Activated CD8-positive, alpha-beta T cell treated with anti-CD3 and anti-CD28 coated beads for 36 hours (primary cell): ENCODE measurements at places on chromosomes 3 and 15. TPM values are rescaled to one million over a fixed set of nuclear protein-coding genes. Genes with fewer than 3 reads are reported as not detected.

CLRN1 gene
- total RNA-seq, result not detected

BMF gene
- total RNA-seq, result 4.2 TPM

SNAPC5 gene
- 31.4 TPM for total RNA-seq

ZIC1 gene
- total RNA-seq, result not detected

EFHB gene
- 0.77 TPM for total RNA-seq

ALG3 gene
- total RNA-seq, result 44.5 TPM

RARRES1 gene
- total RNA-seq, result not detected

ZMYND10 gene
- 1.5 TPM for total RNA-seq

C2CD4A gene
- total RNA-seq, result 0.67 TPM

GNAT1 gene
- 0.23 TPM for total RNA-seq

PLA2G4B gene
- 4.8 TPM for total RNA-seq

SLC12A1 gene
- total RNA-seq, result not detected

DNA sequence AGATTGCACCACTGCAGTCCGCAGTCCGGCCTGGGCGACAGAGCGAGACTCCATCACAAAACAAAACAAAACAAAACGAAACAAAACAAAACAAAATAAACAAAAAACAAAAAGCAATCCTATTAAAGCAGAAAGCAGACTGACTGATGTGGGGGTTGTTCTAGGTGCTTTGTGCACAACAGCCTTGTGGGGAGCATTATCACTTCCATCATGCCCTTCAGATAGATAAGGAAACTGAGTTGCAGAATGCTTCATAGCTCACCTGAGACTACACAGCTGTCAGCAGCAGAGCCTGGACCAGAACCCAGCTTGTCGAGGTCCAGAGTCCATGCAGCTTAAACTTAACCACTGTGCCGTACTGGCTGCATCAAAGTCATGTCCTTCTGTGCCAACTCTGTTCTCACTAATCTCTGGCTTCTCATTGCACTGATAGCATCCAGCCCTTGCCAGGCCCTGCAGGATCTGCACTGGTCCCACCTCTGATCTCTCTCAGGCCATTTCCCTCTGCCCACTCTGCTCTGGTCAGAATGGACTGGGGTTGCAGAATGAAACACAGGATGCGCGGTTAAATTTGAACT, 47.6 kb upstream of the MRPS22 start:
- H3K4me3 ChIP-seq, result no peak overlapping the region
- DNase-seq, result no peak
- no peaks in the 10 kb centered on the region for H3K4me1 ChIP-seq
- H3K27ac ChIP-seq, result no peak overlapping the region

- H3K4me3 ChIP-seq, result no peak overlapping the region
- peaks cover 13% of the 10 kb centered on the region for H3K36me3 ChIP-seq
- no peaks in the 10 kb centered on the region for H3K27me3 ChIP-seq
- H3K4me1 ChIP-seq, result peaks cover 18% of the 10 kb centered on the region
- no peak overlapping the region for H3K27ac ChIP-seq
Measured at GRCh38 chr15:76815421-76815820, 89.7 kb downstream of the SCAPER start.

DNA sequence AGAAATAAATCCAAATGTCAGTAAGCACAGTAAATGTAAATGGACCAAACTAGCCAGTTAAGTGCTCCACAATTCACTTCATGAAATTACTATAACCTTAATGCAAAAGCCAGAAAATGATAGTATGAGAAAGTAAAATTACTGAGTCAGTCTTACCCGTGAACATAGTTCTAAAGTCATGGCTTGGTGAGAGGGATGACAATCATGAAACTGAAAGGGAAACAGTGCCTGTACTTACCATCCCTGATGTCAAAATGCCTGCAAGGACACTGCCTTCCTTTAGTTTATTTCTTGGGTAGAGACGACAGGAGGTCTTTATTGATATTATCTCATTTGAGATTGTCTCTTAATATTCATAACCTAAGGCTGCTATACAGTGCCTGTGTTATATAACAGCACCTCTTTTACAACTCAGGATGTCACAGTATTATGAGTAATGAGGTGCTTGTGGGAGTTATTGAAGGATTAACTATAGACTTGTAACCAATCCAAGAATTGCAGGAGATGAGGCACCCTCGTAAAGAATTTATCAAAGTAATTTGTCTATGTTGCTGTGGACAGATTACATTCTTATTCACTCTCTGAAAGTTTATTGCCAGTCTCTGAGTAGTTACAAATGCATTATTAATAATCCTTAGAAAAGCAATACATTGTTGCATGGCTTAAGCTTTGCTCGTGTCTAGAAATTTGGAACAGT, 142.9 kb upstream of the BFSP2 start:
- DNase-seq, result no peak
- no peaks in the 10 kb centered on the region for H3K4me1 ChIP-seq
- no peak overlapping the region for H3K27ac ChIP-seq
- H3K4me3 ChIP-seq, result no peak overlapping the region
- H3K27me3 ChIP-seq, result peaks cover 2% of the 10 kb centered on the region
- H3K36me3 ChIP-seq, result no peaks in the 10 kb centered on the region

DNA sequence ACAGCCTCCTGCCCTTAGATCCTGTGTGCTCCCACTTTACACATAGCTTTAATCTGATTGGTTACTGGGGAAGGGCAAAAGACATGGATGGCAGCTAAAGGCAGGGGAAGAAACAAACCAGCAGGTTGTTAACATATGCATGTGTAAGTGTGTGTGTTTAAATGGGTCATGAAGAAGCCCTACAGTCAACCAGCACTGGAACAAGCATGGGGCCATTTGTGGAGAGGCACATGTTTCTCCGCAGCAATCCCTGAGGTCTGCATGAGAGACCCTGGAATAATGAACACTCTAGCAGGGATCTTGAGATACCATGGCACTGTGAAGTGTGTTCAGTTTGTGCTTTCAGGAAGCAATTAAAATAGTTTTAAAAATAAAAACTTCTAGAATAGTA, 6.0 kb downstream of the KLF13 start:
- H3K4me3 ChIP-seq, result peak overlapping the region; percentile 99
- no peak for DNase-seq
- H3K27me3 ChIP-seq, result no peaks in the 10 kb centered on the region
- H3K36me3 ChIP-seq, result peaks cover 33% of the 10 kb centered on the region
- peak overlapping the region; percentile 95 for H3K27ac ChIP-seq
- H3K4me1 ChIP-seq, result peaks cover 86% of the 10 kb centered on the region

DNA sequence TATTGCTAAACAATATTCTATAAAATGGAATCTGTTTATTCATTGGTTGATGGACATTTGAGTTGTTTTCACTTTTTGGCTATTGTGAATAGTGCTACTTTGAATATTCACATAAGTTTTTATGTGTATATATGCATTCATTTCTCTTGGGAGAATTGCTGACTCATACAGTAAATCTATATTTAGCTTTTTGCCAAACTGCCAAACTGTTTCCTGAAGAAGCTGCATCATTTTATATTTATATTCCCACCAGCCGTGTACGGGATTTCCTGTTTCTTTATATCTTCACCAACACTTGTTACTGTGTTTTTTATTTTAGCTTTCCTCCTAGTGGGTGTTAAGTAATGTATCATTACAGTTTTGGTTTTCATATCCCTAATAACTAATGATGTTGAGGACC, 12.5 kb upstream of the TCAIM start:
- H3K27me3 ChIP-seq, result peaks cover 7% of the 10 kb centered on the region
- no peaks in the 10 kb centered on the region for H3K36me3 ChIP-seq
- no peaks in the 10 kb centered on the region for H3K4me1 ChIP-seq
- H3K4me3 ChIP-seq, result no peak overlapping the region

- no peak for DNase-seq
- peaks cover 6% of the 10 kb centered on the region for H3K36me3 ChIP-seq
- peak overlapping the region; percentile 70 for H3K4me3 ChIP-seq
- peaks cover 30% of the 10 kb centered on the region for H3K4me1 ChIP-seq
- H3K27me3 ChIP-seq, result no peaks in the 10 kb centered on the region
Measured at GRCh38 chr15:63277893-63278456, 570 bp downstream of the APH1B start.

DNA sequence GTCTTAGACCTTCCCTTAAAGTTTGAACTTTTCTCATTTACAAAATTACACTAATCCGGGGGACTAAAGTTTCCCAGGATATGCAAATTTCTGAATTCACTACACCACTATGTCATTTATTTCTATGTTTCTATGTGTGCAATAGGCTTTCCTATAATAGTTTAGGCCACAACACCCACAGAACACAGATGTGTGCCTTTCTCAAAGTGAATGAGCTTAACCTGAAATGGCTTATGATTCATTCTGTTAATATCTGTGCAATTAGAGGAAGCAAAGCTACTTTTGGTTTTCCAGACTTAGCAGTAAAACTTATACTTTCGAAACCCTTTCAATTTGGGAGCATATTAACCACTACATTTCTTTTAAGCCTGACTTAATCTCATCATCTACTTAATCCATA, 748.1 kb downstream of the GBE1 start:
- no peak overlapping the region for H3K27ac ChIP-seq
- H3K27me3 ChIP-seq, result no peaks in the 10 kb centered on the region
- no peak for DNase-seq
- H3K36me3 ChIP-seq, result no peaks in the 10 kb centered on the region
- H3K4me3 ChIP-seq, result no peak overlapping the region

DNA sequence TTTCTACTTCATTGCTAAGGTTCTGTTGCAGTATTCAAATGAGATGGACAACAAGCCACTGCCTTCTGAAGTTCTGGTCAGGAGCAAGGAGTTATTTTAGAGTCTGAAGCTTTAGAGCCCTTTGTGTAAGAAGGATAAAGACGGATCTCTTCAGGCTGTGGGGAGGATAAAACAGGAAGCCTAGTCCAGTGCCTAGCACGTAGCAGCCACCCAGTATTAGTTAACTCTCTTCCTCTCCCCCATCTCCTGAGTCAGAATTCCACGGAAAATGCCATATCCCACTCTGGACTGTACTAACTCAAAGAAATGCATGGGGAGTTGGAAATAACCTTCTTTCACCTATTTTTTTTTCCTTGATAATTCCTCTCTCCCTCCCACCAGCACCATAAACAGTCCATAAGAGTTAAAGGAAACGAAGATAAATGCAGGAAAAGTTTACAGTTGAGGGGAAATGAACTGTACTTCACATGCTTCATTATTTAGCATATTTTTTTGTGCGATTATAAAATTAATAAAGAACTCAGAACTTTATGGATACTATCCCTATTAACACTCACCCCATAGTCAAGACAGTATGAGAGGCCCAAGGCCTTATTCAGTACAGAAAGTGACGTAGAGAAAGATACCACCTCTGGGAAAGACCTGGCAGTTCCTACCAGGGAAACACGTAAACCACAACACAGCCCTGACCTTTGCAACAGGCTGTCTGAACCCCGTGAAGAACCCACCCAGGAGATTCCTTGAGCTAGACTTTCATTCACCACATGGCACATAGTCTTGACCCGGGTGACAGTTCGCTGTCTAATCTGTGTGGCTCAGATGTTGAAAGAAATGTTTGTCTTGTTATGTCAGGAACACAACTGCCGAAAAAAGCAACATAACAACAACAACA, 9.2 kb downstream of the IGF2BP2 start:
- no peaks in the 10 kb centered on the region for H3K4me1 ChIP-seq
- DNase-seq, result no peak
- H3K36me3 ChIP-seq, result no peaks in the 10 kb centered on the region
- H3K27me3 ChIP-seq, result peaks cover 26% of the 10 kb centered on the region
- H3K27ac ChIP-seq, result no peak overlapping the region

DNA sequence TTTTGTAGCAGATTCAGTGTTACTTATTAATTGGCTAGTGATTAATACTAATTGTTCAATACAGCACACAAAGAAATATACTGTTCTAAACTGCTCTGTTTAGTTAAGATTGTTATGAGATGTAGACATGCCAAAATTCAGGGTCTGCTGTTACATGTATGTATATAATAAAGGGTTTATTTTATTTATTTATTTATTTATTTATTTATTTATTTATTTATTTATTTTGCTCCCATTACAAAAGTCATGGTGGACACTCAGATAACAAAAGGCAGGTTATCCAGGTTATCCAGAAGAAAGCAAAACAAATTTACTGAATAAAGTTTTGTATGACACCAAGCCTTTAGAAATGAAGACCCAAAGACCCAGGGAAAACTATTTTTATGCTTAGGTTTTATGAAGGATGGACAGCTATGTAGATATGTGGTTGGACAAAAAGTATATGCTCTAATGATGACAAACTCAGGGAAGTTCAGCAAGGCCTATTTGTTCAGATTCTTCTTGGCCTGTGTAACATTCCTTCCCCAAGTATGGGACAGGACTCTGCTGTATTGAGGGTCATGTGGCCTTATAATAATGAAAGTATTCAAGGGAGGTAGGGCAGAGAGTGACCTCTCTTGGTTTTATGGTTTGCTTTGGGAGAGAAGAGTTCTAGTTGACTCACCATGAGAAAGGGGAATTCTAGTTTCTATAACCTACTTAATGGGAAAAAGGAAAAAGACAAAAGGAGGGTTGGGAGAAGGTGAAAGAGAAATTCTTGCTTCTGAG, 1056.8 kb downstream of the ROBO2 start:
- no peak overlapping the region for H3K27ac ChIP-seq
- DNase-seq, result no peak
- no peaks in the 10 kb centered on the region for H3K36me3 ChIP-seq
- no peaks in the 10 kb centered on the region for H3K4me1 ChIP-seq

DNA sequence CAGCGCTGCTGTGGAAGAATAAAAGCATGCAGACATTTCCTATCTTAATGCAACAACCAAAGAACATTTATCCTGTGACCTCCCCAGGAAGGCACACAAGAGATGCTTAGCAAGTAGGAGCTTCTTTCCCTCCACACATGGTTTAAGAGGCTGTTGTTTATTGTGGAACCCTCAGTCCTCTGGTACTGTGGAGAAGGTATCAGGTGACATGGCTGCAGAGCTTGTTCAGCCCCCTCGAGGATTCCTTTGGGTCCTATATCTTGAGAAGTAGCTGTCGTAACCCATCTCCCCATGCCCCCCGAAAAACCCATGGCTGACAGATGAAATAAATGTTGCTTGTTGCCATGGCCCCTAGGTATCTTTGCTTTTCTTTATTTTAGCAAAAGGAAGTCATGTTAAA, 20.3 kb upstream of the ETV5 start:
- peaks cover 4% of the 10 kb centered on the region for H3K27me3 ChIP-seq
- H3K36me3 ChIP-seq, result no peaks in the 10 kb centered on the region
- DNase-seq, result no peak
- H3K27ac ChIP-seq, result no peak overlapping the region
- no peak overlapping the region for H3K4me3 ChIP-seq

DNA sequence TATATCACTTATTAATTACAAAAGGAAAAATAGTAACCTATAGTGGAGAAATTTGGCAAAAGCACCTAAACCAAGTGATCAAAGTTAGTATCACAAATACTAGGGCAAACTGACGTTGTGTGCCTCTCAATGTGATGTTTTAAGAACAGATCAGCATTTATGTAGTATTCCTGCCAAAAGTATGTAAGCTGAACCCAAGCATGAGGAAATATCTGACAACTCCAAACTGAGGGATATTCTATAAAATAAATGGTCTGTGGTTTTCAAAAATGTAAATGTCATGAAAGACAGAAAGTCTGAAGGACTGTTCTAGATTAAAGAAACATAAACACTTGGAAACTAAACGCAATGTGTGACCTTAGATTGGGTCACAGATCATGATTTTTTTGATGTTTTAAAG, 34.3 kb upstream of the PIK3CA start:
- no peak overlapping the region for H3K27ac ChIP-seq
- H3K4me3 ChIP-seq, result no peak overlapping the region
- peaks cover 15% of the 10 kb centered on the region for H3K27me3 ChIP-seq
- H3K4me1 ChIP-seq, result no peaks in the 10 kb centered on the region
